Naive B cell (primary cell): ENCODE measurements at places on chromosomes 2 and 18. TPM values are rescaled to one million over a fixed set of nuclear protein-coding genes. Genes with fewer than 3 reads are reported as not detected.

DNA sequence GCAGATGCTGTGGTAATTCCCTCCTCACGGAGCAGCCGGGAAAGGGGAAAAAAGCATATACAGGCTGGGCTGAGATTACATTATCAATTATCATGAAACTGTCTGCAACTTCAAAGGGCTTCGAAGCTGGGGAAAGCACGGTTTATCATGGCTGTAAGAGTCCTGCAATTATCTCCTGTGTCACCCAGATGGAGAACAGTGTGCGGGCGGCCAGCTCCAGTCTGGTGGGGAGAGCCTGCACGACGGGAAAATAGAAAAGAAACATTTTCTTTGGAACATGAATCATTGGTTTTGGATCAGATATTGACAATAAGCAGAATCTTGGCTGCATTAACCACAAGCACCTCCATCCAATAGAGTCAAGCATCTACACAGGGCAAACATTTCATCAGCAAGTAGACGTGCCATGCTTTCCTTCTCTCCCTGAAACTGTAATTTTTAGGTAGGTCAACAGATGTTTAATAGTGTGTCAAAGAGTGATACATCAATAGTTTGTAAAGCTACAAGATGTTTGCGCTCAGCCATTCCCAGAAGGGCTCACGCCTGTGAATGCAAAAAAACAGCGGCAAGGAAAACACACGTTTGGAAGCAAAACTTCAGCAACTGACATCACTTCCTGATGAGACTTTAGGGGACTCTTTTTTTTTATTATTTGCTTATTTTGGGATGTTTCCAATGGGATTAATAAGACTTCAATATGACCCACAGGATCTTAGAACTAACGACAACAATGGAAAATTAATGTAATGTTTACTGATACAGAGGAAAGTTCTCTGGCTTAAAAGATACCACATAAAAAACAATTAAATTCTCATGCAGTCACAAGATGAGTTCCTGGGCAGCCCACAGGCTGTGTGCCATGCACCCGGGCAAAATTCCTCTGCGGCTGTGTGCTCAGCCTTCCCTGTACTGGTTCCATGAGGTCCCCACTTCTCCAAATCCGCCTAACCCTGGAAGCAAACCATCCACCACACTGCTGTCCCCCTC is 111.0 kb upstream of the SALL3 start:
- DNase-seq, result no peak

DNA sequence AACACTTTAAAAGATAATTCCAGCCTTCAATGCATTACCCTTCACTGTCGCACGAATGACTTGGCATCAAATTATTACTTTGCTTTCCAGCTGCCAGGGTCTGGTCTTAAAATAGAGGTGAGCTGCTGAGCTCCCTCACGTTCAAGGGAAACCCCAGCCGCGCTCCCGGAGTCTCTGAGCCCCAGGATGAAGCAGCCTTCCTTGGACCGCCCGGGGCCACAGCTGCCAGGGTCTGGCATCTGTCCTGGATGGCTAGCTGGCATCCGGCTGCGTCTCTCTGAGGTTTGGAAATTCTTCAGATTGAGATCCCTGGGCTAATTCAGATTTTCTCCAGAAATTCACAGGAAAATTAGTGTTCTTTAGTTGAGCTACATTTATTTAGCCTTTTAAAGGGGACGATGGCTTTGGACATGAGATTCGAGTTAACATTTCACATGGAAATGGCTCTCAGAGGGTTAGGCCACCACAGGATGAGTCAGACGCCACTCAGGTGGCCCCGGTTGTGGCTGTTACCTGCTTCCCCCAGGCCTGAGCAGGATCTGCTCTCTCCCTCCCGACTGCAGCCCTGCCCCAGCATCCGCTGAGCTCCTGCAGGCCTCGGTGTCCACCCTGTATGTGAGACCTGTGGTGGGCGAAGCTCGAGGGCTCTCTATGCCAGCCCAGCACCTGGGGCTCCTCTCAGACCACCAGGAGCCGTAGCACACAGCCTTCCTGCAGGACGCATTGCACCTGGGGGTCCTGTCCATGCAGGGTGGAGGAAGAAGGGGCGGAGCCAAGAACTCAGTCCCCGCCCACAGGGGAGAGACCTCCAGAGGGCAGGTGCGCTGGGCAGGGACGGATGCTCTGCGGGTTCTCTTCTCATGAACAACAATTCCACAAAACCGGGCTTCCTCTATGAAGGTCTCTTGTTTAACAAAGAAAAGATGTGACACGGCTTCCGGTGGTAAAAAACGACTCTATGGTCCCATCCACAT is 255.5 kb downstream of the TWIST2 start:
- no peak for DNase-seq

GRCh38 chr2:19686439-19686838 is 215.3 kb downstream of the TTC32 start:
- no peak for DNase-seq

DNA sequence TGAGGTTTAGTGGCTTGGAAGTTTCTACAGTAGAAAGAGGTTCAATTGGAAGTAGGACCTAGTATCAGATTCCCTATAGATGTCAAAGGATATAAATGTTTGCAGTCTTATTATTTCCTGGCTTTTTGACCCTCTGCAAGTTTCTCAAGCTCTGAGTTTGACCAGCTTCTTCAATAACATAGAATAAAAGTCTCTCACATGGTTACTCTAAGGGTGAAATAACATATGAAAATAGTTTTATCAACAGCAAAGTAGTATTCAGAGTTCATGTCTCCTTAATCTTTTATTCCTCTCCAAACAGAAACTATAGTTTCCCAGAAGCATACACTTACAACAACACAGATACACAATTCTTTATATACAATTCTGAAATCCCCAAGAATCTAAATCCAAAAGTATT is 132.9 kb upstream of the RND3 start:
- DNase-seq, result no peak

- DNase-seq, result no peak
Measured at GRCh38 chr2:39424951-39425350, 12.1 kb downstream of the MAP4K3 start.

- DNase-seq, result no peak
Measured at GRCh38 chr2:102803041-102803896, 41.4 kb downstream of the TMEM182 start.

Gene SCN7A
- polyA plus RNA-seq, result not detected

Gene CYTIP
- polyA plus RNA-seq, result 155 TPM
